ENCODE measurements at places on chromosomes 13 and 19.
A peak's percentile ranks its signal among the peaks of the same experiment; 100 is the strongest.

DNA sequence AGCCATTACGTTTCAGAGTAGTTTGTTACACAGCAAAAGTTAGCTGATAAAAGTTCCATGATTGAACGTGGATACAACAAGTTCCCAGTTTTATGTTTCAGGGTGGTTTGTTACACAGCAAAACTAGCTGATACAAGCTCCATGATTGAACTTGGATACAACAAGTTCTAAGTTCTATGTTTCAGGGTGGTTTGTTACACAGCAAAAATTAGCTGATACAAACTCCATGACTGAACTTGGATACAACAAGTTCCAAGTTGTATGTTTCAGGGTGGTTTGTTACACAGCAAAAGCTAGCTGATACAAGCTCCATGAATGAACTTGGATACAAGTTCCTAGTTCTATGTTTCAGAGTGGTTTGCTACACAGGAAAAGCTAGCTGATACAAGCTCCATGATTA is 47.6 kb downstream of the INSR start:
- H3K4me1 ChIP-seq: no peaks in the 10 kb centered on the region
- H3K4me3 ChIP-seq: no peak overlapping the region
- no peak overlapping the region for H3K27ac ChIP-seq
- no peak for DNase-seq
- peaks cover 22% of the 10 kb centered on the region for H3K27me3 ChIP-seq
- H3K36me3 ChIP-seq: peaks cover 2% of the 10 kb centered on the region

DNA sequence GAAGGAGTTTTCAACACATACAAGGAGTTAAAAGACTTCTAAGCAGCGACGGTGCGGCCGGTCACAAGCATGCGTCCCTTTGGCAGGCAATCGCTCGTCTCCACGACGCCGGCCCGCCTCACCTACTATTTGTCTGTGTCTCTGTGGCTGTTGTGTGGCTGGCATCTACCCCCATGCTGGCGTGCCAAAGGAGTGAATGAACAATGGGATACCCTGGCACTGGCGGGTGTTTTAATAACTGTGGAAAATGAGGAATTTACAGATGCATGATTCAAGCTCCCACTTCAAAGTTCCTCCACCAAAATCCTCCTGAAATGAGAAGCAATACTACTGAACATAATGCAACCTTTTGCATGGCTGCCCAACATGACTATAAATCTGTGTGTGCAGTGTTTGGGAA is 176.6 kb downstream of the KLF5 start:
- no peaks in the 10 kb centered on the region for H3K4me1 ChIP-seq
- H3K36me3 ChIP-seq: no peaks in the 10 kb centered on the region
- H3K27ac ChIP-seq: no peak overlapping the region

DNA sequence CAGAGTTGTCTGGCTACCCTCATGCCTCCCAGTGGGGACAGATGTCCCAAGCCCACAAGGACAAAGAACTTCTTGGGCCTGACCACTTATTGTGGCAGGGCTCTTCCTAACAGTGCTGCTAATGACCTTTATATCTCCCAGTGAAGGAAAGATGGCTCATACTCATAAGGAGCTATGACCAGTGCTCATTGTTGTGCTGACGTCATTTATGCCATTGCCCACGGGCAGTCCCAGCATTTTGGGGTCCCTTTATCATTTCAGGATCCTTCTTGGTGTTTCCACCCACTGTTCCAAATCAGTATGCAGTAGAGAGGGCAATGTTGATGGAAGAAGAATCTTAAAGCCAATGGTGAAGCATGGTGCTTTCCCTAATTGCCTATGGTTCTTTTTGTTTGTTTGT is 1640.0 kb upstream of the PRR20A start:
- no peak for DNase-seq
- no peak overlapping the region for H3K27ac ChIP-seq
- no peak overlapping the region for H3K4me3 ChIP-seq
- no peaks in the 10 kb centered on the region for H3K36me3 ChIP-seq

GRCh38 chr13:113357529-113357928 is 6.4 kb downstream of the GRTP1 start:
- no peak overlapping the region for H3K27ac ChIP-seq
- no peaks in the 10 kb centered on the region for H3K36me3 ChIP-seq
- peaks cover under 1% of the 10 kb centered on the region for H3K4me1 ChIP-seq
- H3K4me3 ChIP-seq: no peak overlapping the region
- DNase-seq: no peak

DNA sequence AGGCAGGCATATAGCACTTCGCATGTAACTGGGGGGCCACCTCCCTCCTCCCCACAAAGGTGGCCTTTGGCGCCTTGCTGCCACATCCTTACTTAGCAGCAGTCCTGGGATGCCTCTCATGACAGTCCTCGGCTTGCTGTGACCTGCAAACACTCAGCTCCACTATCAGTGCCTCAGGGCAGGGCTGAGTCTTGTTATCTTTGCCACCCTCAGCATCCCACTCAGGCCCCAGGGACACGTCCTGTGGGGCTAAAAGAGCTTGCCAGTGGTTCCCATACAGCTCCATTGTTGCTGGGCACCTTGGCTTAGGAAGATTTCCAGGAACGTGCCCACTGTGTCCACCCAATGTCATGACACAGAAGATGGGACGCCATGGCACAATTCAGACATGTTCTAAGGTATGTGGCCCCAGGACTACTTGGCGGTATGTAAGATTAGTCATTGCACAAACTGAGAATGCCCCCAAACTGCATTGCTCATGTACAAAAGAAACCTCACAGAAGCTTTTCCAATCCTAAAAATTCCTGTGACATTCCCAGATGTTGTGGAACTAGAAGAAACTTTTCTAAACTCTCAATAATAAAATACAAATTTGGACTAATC is 16.3 kb downstream of the DOCK9 start:
- no peak for DNase-seq
- H3K36me3 ChIP-seq: peaks cover 1% of the 10 kb centered on the region
- no peak overlapping the region for H3K4me3 ChIP-seq
- no peaks in the 10 kb centered on the region for H3K27me3 ChIP-seq
- H3K4me1 ChIP-seq: peaks cover 29% of the 10 kb centered on the region

DNA sequence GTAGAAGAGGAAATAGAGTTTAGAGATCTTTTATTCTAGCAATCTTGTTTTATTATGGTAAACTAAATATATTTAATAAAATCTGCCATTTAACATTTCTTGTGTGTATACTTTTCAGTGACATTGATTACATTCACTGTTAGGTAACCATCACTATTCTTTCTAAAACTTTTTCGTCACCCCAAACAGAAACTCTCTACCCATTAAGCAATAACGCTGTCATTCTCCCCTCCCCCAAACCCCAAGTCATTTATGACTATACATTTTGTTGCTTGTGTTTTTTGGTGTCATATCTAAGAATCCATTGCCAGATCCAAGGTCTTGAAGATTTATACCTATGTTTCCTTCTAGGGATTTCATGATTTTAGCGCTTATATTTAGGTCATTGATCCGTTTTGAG is 10.6 kb downstream of the URI1 start:
- no peak for DNase-seq
- H3K4me1 ChIP-seq: peaks cover 54% of the 10 kb centered on the region
- no peaks in the 10 kb centered on the region for H3K27me3 ChIP-seq
- H3K36me3 ChIP-seq: peaks cover 7% of the 10 kb centered on the region
- no peak overlapping the region for H3K4me3 ChIP-seq

GRCh38 chr13:94859811-94860210 is 147.5 kb upstream of the SOX21 start:
- H3K36me3 ChIP-seq: no peaks in the 10 kb centered on the region
- no peak overlapping the region for H3K27ac ChIP-seq
- DNase-seq: no peak
- no peak overlapping the region for H3K4me3 ChIP-seq
- peaks cover 8% of the 10 kb centered on the region for H3K4me1 ChIP-seq

- no peak overlapping the region for H3K27ac ChIP-seq
- H3K4me1 ChIP-seq: peaks cover 9% of the 10 kb centered on the region
- no peak for DNase-seq
- H3K36me3 ChIP-seq: no peaks in the 10 kb centered on the region
- H3K27me3 ChIP-seq: no peaks in the 10 kb centered on the region
These were observed 77.0 kb downstream of the TM9SF2 start for GRCh38 chr13:99577934-99578917.

- H3K36me3 ChIP-seq: no peaks in the 10 kb centered on the region
- DNase-seq: no peak
These were observed 120.3 kb downstream of the ZDHHC20 start for GRCh38 chr13:21338639-21339278.

- peaks cover 19% of the 10 kb centered on the region for H3K36me3 ChIP-seq
- H3K27ac ChIP-seq: peak overlapping the region; percentile 87
- no peak for DNase-seq
These were observed 8.1 kb downstream of the ALOX5AP start for GRCh38 chr13:30743319-30744055.

DNA sequence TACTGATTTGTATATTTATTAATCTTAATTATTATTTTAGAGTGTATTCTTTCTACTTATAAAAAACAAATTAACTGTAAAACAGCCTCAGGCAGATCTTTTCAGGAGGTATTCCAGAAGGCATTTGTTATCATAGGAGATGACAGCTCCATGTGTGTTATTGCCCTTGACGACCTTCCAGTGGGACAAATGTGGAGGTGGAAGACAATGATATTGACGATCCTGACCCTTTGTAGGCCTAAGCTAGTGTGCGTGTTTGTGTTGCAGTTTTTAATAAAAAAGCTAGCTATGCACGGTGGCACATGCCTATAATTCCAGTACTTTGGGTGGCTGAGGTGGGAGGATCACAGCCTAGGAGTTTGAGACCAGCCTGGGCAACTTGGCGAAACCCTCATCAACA is 46.7 kb downstream of the NDFIP2 start:
- H3K36me3 ChIP-seq: no peaks in the 10 kb centered on the region
- no peak for DNase-seq
- no peak overlapping the region for H3K4me3 ChIP-seq
- H3K4me1 ChIP-seq: peaks cover 11% of the 10 kb centered on the region
- no peaks in the 10 kb centered on the region for H3K27me3 ChIP-seq

- peaks cover 3% of the 10 kb centered on the region for H3K36me3 ChIP-seq
- peaks cover 72% of the 10 kb centered on the region for H3K4me1 ChIP-seq
- H3K27ac ChIP-seq: no peak overlapping the region
- H3K4me3 ChIP-seq: no peak overlapping the region
- H3K27me3 ChIP-seq: no peaks in the 10 kb centered on the region
These were observed 59.6 kb downstream of the PDS5B start for GRCh38 chr13:32645854-32646253.

DNA sequence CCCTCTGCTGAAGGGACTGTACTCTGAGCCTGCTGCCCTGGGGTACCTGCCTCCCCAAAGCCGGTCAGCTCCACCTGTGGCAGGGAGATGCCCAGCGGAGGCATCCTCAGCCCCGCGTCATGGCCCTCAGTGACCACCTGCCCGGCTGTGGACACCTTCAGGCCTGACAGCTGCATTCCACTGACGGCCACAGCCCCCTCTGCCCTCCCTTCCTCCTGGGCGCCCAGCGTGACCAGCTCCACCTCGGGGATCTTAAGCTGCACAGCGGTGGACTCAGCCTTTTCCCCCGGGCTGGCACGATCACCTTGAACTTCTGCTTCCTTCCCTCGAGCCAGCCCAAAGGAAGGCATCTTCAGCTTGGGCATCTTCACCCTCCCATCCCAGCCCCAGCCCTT is 4.8 kb upstream of the HIPK4 start:
- H3K4me3 ChIP-seq: no peak overlapping the region
- DNase-seq: no peak
- H3K36me3 ChIP-seq: peaks cover 2% of the 10 kb centered on the region

- peaks cover 10% of the 10 kb centered on the region for H3K36me3 ChIP-seq
- H3K4me1 ChIP-seq: peaks cover 25% of the 10 kb centered on the region
- H3K4me3 ChIP-seq: no peak overlapping the region
- no peak overlapping the region for H3K27ac ChIP-seq
- H3K27me3 ChIP-seq: no peaks in the 10 kb centered on the region
- no peak for DNase-seq
These were observed 1.5 kb upstream of the ZNF616 start for GRCh38 chr19:52141203-52141602.

DNA sequence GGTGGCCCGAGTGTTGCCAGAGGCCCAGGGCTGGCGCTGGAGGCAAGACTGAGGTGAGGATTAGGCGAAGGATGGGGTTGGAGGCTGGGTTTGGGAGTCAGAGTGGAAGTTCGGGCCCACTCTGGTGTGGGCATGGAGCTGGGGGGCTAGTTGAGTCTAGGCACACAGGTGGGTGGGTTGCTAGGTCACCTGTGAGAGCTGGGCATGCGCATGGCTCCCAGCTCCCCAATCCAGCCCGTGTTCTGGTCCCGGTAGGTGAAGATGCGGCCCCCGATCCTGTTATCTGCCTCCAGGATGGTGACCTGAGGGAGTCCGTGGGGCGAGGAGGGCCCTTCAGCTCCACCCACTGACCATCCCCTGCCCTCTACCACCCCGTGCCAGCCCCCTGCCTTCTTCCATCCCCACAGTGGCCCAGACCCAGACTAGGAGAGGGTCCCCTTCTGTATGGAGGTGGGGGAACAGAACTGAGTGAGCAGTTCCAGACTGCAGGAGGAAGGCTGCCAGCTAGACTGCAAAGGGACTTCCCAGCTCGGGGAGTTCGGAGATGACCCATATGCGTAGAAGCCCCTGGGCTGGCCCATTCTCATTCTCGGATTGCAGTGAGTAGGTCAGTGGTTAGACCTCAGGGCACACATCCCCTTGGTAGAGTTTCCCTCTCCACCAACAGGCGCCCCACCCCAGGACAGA is 1.7 kb downstream of the IL4I1 start:
- no peak overlapping the region for H3K4me3 ChIP-seq
- peaks cover 11% of the 10 kb centered on the region for H3K36me3 ChIP-seq
- H3K27ac ChIP-seq: peak overlapping the region; percentile 98

DNA sequence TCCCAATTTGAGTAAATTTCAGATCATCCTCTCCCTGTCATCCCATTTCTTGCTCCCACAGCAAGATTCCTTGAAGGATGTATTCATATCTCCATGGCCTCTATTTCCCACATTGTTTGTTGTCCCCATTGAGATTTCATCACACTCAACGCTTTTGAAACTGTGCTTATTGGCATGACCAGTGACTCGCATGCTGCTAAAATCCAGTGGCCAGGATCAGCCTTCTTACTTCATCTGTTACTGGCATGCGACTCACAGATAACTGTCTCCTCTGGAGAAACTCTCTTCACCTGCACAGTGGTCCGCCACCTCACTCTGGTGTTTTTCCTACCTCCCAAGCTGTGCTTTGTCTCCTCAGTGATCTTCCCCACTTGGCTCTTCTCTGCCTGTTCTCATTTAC is 95.8 kb downstream of the WASF3 start:
- no peak overlapping the region for H3K4me3 ChIP-seq
- no peaks in the 10 kb centered on the region for H3K4me1 ChIP-seq
- H3K27me3 ChIP-seq: peaks cover 5% of the 10 kb centered on the region

- H3K36me3 ChIP-seq: no peaks in the 10 kb centered on the region
- H3K27me3 ChIP-seq: peaks cover 27% of the 10 kb centered on the region
- H3K4me3 ChIP-seq: no peak overlapping the region
- H3K4me1 ChIP-seq: peaks cover 4% of the 10 kb centered on the region
- H3K27ac ChIP-seq: no peak overlapping the region
These were observed 1.3 kb downstream of the CYP4F3 start for GRCh38 chr19:15641901-15642491.

All from central memory CD8-positive, alpha-beta T cell (primary cell).